Fibroblast of the aortic adventitia (primary cell): ENCODE measurements at places on chromosomes 2 and 18.

- DNase-seq: no peak
Measured at GRCh38 chr2:7102826-7103225, 185.6 kb downstream of the RNF144A start.

DNA sequence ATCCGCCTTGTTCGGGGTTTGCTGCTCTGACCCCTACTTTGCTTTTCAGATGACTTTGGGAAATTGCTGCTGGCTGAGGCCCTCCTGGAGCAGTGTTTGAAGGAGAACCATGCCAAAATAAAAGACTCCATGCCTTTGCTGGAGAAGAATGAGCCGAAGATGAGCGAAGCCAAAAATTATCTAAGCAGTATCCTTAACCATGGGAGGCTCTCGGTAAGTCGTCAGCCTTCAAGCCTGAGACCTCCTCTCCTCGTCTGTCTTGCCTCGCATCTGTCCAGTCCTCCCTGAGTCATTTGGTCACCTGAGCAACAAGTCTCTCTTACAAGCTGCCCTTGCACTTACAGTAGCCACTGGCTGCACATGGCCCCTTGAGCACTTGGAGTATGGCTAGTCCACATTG lies 34.7 kb upstream of the MCFD2 start:
- DNase-seq: peak; percentile 48

- peak; percentile 33 for DNase-seq
Measured at GRCh38 chr2:25453199-25453905, 111.6 kb upstream of the DNMT3A start.

- no peak for DNase-seq
Measured at GRCh38 chr2:155256803-155257202, 558.3 kb downstream of the KCNJ3 start.

- no peak for DNase-seq
Measured at GRCh38 chr18:9066817-9067306, 35.6 kb upstream of the NDUFV2 start.

DNA sequence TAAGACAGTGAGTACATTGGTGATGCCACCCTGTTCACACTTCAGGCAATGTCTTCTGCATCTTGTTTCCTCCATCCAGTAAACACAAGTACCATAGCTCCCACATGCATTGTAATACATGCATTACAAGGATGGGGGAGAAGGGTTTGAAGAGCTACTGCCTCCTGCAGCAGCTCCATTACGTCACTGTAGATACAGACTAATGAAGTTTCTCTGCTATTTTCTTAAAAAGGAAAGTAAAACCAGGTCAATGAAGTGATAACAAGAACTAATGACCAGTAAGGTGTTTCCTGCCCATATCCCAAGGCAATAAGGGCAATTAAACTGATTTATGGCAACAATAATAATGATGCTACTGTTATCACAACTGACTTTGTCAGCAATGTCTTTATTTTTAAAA lies 18.2 kb upstream of the BBS5 start:
- no peak for DNase-seq

GRCh38 chr2:238635647-238636051 lies 208.9 kb downstream of the ASB1 start:
- DNase-seq: no peak

- no peak for DNase-seq
Measured at GRCh38 chr2:192940767-192941166, 746.0 kb upstream of the TMEFF2 start.

GRCh38 chr2:117763804-117764203 lies 50.7 kb upstream of the DDX18 start:
- no peak for DNase-seq

DNA sequence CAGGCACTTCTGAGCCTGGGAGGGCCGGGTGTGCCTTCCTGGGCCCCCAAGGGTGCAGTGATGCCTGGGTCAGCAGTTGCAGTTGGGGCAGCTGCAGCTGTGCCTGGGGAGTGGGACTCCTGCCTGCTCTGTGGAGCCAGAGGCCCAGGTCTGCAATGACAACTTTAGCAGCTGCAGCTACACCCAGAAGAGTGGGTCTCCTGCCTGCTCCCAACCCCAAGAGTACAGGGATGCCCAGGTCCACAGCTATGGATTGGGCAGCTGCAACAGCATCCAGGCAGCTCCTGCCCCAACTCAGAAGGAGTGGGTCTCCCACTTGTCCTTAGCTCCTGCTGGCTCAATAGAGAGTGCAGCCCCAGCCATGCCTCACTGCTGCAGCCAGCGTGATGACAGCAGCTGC lies 73.0 kb upstream of the ST3GAL5 start:
- DNase-seq: no peak

GRCh38 chr2:72887740-72888437 lies 681 bp downstream of the SPR start:
- peak; percentile 89 for DNase-seq

GRCh38 chr2:54866179-54866578 lies 142.7 kb downstream of the EML6 start:
- DNase-seq: peak; percentile 7

DNA sequence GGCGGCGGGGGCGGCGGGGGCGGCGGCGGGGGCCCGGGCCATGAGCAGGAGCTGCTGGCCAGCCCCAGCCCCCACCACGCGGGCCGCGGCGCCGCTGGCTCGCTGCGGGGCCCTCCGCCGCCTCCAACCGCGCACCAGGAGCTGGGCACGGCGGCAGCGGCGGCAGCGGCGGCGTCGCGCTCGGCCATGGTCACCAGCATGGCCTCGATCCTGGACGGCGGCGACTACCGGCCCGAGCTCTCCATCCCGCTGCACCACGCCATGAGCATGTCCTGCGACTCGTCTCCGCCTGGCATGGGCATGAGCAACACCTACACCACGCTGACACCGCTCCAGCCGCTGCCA lies 644 bp downstream of the ONECUT2 start:
- DNase-seq: no peak

- peak; percentile 27 for DNase-seq
Measured at GRCh38 chr2:90069290-90069894, 1377.9 kb downstream of the RPIA start.
